ENCODE measurements at places on chromosomes 2 and 18.
A peak's percentile ranks its signal among the peaks of the same experiment; 100 is the strongest.

- H3K4me1 ChIP-seq, result no peaks in the 10 kb centered on the region
- H3K27ac ChIP-seq, result no peak overlapping the region
- no peaks in the 10 kb centered on the region for H3K27me3 ChIP-seq
- no peak for DNase-seq
- H3K4me3 ChIP-seq, result no peak overlapping the region
Observed at GRCh38 chr2:107772353-107772752, 54.3 kb upstream of the RGPD4 start.

GRCh38 chr18:73961804-73962203 lies 185.8 kb downstream of the FBXO15 start:
- H3K4me3 ChIP-seq, result no peak overlapping the region
- no peaks in the 10 kb centered on the region for H3K4me1 ChIP-seq
- H3K27ac ChIP-seq, result no peak overlapping the region
- no peaks in the 10 kb centered on the region for H3K36me3 ChIP-seq
- no peak for DNase-seq
- no peaks in the 10 kb centered on the region for H3K27me3 ChIP-seq

DNA sequence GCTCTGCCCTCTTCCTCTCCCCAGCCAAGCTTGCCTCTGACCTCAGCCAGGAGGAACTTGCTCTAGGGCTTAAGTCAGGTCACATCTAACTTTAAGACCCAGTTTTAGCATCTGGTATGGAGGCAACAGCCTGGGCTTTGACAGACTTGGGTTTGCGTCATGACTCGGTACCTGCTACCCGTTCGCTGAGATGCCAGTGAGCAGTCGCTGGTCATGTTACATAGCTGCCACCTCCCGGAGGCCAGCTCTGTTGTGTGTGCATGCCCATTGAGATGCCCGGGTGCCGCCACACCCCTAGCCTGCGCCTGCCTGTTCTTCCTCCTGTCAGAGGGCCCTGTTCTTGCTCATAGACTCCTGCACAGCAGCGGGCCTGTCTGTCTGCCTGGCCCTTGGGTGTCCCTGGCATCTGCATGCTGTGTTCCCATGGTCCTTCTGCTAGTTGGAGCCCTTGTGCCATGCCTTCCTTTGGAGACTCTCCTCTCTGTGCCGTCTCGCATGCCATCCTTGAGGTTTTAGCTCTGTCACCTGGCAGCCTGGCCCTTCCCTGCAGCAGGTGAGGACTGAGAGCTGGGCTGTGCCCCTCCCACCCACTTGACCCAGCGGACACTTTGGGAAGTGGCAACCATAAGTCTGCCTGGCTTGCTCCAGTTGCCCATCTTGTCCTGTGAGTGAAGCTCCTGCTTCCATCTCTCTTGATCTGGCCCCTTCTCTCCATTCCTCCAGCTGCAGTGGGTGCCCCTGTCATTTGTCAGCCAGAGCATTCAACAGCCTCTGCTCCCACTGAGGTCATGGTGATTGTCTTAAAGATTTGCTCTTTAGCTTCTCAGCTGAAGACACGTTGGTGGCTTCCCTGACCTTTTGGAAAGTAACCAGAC lies 24.9 kb downstream of the ASAP2 start:
- no peak for DNase-seq
- H3K4me1 ChIP-seq, result peaks cover 38% of the 10 kb centered on the region
- no peak overlapping the region for H3K4me3 ChIP-seq
- H3K27ac ChIP-seq, result peak overlapping the region; percentile 36
- H3K27me3 ChIP-seq, result no peaks in the 10 kb centered on the region

- no peaks in the 10 kb centered on the region for H3K27me3 ChIP-seq
- no peak overlapping the region for H3K27ac ChIP-seq
- no peaks in the 10 kb centered on the region for H3K36me3 ChIP-seq
- no peak for DNase-seq
Observed at GRCh38 chr2:129765678-129766351, 213.7 kb upstream of the RAB6C start.

GRCh38 chr2:168632709-168633121 lies 169.7 kb upstream of the NOSTRIN start:
- peaks cover 38% of the 10 kb centered on the region for H3K4me1 ChIP-seq

DNA sequence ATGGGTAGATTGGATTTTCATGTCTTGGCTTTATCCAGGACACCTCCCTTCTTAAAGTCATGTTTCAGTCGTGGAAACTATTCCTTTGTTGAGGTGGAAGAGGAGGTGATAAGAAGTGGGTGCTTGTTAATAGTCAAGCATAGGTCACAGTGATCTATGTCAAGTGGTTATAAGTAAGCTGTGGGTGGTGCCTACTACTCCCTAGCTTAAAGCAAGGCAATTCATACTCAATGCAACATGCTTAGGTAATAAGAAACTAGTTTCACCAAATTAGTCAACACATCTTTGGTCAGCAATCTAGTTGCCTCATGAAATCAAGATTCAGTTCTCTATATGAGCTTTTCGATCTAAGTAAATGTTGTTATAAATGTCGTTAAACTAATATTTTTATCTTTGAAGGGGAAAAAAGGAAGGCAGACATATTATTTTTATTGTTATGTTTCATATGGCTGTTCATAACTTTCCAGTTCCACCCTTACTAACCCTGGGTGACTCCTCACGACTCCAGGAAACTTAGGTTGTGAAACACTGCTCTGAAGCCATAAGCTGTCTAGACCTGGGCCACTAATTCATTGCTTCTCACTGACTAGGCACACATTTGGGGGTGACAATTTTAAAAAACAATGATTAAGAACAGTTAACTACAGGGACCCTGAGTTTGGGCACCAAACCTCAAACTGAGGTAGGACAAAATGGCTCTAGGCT lies 5.8 kb upstream of the ABCB11 start:
- no peak overlapping the region for H3K4me3 ChIP-seq
- no peak for DNase-seq
- no peaks in the 10 kb centered on the region for H3K36me3 ChIP-seq
- H3K27ac ChIP-seq, result no peak overlapping the region

DNA sequence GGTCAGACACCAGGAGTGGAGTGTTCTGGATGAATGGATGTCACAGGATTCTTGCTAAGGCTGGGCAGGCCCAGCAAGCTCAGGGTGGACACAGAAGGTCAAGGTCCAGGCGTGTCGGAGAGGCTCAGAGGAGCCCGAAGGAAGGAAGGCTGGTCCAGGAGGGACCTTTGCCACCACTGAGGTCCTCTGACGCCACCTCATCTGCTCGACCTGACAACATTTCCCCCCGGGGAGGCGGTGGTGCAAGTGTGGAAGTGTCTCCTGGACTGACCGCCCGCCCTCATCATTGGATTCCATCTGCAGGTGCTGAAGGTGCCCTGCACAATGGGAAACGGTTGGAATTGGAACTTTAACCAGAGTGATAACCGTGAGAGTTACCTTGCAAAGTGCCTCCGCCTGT lies 124.6 kb downstream of the RTP5 start:
- H3K27ac ChIP-seq, result no peak overlapping the region
- no peak overlapping the region for H3K4me3 ChIP-seq
- H3K27me3 ChIP-seq, result peaks cover 7% of the 10 kb centered on the region
- no peak for DNase-seq
- no peaks in the 10 kb centered on the region for H3K4me1 ChIP-seq

DNA sequence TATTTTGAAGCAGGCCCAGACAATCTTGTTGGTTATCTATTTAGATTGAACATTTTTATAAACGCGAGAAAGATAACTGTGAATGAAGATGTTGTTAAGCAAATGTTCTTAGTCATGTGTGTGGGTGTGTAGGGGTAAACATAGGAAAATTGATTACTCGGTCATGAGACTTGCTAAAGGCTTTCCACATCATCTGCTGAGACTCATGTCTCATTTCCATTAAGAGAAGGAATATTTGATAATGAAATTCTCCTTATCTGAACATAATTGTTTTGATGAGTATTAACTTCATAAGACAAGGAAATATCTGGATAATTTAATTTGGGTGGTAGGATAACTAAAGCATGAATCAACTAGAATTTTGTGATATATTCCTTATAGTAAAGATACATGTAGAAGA lies 19.7 kb downstream of the CCDC102B start:
- no peaks in the 10 kb centered on the region for H3K27me3 ChIP-seq
- no peak overlapping the region for H3K27ac ChIP-seq
- H3K36me3 ChIP-seq, result no peaks in the 10 kb centered on the region
- no peak for DNase-seq
- H3K4me1 ChIP-seq, result no peaks in the 10 kb centered on the region
- no peak overlapping the region for H3K4me3 ChIP-seq

GRCh38 chr18:60196836-60197606 lies 175.6 kb downstream of the MC4R start:
- H3K4me1 ChIP-seq, result no peaks in the 10 kb centered on the region
- no peak overlapping the region for H3K4me3 ChIP-seq
- no peaks in the 10 kb centered on the region for H3K27me3 ChIP-seq
- no peak for DNase-seq
- H3K27ac ChIP-seq, result no peak overlapping the region
- no peaks in the 10 kb centered on the region for H3K36me3 ChIP-seq

GRCh38 chr2:46181306-46181705 lies 115.9 kb upstream of the EPAS1 start:
- peaks cover 3% of the 10 kb centered on the region for H3K4me1 ChIP-seq
- DNase-seq, result no peak
- H3K27ac ChIP-seq, result no peak overlapping the region
- H3K4me3 ChIP-seq, result no peak overlapping the region
- no peaks in the 10 kb centered on the region for H3K36me3 ChIP-seq
- no peaks in the 10 kb centered on the region for H3K27me3 ChIP-seq

DNA sequence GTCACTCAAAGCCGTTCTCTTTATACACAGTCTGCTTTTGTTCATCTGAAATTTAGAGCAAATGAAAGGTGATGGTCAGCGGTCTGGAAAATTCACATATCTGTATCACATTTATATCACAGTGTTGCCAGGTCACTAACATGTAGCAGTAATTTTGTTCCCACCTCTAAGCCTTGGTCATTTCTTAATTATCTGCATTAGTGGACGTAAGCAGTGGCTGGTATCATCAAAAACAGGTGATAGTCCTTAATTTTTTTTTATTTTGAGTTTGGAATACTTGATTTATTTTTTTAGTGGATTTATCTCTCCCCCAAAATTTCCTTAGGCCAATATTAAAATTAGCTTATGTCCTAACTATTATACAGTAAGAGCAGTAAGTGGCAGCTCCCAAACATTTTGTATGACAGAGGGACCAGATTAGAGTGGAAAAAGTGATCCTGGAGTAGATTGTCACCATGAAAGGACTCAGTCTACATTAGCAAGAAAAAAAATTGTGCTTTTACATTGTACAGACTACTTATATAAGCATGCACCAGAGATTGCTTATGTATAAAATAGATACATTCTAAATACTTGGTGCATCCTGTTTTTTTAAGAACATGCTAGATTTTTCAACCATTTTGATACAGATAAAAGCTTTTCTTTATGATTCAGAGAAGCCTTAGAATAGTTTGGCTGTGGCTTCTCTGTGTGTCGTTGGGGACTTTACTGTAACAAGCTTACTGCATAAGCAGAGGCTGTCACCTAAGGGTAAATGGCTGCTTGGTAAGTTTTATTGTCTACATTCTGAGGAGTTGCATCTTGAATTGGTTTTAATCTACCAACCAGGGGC lies 65.0 kb downstream of the MAPRE2 start:
- H3K36me3 ChIP-seq, result no peaks in the 10 kb centered on the region
- H3K4me3 ChIP-seq, result no peak overlapping the region
- H3K27me3 ChIP-seq, result no peaks in the 10 kb centered on the region
- H3K27ac ChIP-seq, result peak overlapping the region; percentile 9
- H3K4me1 ChIP-seq, result peaks cover 12% of the 10 kb centered on the region
- no peak for DNase-seq

GRCh38 chr2:125696560-125696959 lies 959.4 kb upstream of the GYPC start:
- H3K36me3 ChIP-seq, result no peaks in the 10 kb centered on the region
- no peaks in the 10 kb centered on the region for H3K27me3 ChIP-seq
- H3K4me1 ChIP-seq, result no peaks in the 10 kb centered on the region
- H3K4me3 ChIP-seq, result no peak overlapping the region
- no peak overlapping the region for H3K27ac ChIP-seq
- no peak for DNase-seq

GRCh38 chr2:138013639-138014038 lies 49.4 kb downstream of the HNMT start:
- no peaks in the 10 kb centered on the region for H3K27me3 ChIP-seq
- no peak overlapping the region for H3K4me3 ChIP-seq
- no peak for DNase-seq
- H3K27ac ChIP-seq, result no peak overlapping the region

GRCh38 chr2:164905307-164905706 lies 50.0 kb downstream of the SLC38A11 start:
- no peak overlapping the region for H3K27ac ChIP-seq
- H3K4me1 ChIP-seq, result no peaks in the 10 kb centered on the region
- no peak overlapping the region for H3K4me3 ChIP-seq
- H3K27me3 ChIP-seq, result no peaks in the 10 kb centered on the region
- DNase-seq, result no peak
